ENCODE measurements at places on chromosomes 6 and 20.

DNA sequence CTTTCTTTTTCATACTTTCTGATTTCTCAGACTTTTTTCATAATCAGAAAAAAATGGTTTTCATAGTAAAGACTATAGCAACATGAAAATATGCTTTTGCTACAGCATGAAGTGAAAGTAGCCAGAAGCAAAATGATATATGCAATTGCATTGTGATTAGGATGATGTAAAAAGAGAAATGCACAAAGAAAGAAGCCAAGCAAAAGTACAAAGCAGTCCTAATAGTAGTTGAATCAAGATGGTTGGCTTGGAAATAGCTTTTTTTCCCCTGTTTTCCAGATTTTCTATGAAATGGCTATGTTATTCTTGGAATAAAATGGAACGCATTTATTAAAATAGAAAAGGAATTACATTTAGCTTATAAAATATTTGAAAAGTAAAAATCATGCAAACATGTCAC lies 77.3 kb downstream of the SEL1L2 start:
- DNase-seq, result no peak

- DNase-seq, result no peak
Observed at GRCh38 chr6:17405944-17406245, 12.5 kb downstream of the CAP2 start.

GRCh38 chr6:146146836-146147235 lies 118.0 kb downstream of the GRM1 start:
- DNase-seq, result no peak

- DNase-seq, result no peak
Observed at GRCh38 chr6:161838306-161839035, 564.6 kb upstream of the AGPAT4 start.

- DNase-seq, result peak; percentile 55
Observed at GRCh38 chr6:30463651-30464618, 25.4 kb upstream of the HLA-E start.

GRCh38 chr20:62650551-62651284 lies 8.4 kb downstream of the SLCO4A1 start:
- no peak for DNase-seq

All from stimulated activated naive CD8-positive, alpha-beta T cell treated with anti-CD3 and anti-CD28 coated beads, Interleukin-15, amount 100 ng/mL, for 72 hours (primary cell).